ENCODE measurements at places on chromosomes 1 and 21.

- DNase-seq: no peak
Measured at GRCh38 chr1:66413136-66413837, 120.7 kb upstream of the SGIP1 start.

DNA sequence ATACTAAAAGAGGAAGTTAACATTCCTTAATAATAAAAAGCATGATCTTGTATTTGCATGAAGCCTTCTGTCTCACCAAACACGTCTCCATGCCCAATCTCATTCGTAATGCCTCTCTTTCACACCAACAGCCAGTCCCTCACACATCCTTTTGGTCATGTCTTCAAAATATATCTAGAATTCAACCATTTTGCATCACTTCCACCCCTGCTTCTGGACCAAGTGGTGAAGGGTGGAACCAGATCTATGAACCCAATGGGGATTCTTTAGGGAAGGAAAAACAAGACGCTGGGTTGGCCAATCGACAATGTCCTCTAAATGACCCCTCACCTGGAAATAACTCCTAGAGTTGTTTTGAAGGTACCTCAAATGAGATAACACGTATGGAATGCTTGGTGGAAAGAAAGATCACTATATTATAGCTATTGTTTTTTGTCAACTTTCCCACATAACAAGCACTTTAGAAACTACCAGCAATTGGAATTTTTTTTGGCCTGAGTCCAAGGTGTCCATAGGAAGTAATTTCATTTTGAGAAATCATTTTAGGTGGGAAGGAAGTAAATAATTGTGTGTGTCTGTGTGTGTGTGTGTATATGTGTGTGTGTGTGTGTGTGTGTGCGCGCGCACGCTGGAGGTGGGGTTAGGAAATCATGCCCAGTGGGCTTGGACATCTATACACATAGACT is at the start of gene KCNA10:
KCNA10 (minus strand) TSS at position 51 of the 686 bp plus-strand sequence. CDS start 388 bp downstream, outside the sequence.
- DNase-seq: no peak

GRCh38 chr1:80468356-80468755 is 1332.4 kb upstream of the ADGRL2 start:
- no peak for DNase-seq

DNA sequence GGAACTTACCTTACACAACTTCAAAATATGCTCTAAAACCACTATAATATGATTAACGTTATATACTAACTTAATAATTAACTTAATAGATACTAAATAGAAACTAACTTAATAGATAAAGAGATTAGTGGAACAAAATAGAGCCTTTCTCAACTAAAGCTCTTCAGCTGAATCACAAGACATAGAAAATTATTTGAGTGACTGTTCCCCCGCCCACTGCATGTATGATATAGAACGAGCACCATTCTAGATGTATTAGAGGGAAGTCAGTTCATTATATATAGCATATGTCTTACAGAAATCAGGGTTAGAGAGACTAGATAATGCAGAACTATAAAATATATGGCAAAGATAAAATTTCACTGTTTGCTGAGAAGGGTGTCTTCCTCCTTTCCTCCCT is 16.3 kb downstream of the LYPLAL1 start:
- no peak for DNase-seq

DNA sequence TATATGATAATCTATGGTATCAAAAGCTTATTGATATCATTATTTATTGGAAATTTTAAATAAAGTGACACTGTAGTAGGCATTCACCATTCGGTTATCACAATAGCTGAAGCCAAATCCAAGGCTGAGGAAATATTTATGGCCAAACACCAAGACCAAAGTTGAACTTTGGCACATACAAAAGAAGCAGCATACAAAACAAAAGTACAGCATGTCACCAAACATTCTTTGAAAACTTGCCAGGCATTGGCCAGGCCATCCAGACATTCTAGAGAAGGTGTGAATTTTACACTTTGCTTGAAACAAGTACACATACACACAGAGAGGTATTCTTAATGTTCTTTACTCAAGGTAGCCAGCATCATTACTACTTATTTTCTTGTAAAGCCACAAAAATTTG is 544.4 kb upstream of the CXADR start:
- no peak for DNase-seq

GRCh38 chr1:171801487-171801891 is 20.0 kb downstream of the METTL13 start:
- no peak for DNase-seq

DNA sequence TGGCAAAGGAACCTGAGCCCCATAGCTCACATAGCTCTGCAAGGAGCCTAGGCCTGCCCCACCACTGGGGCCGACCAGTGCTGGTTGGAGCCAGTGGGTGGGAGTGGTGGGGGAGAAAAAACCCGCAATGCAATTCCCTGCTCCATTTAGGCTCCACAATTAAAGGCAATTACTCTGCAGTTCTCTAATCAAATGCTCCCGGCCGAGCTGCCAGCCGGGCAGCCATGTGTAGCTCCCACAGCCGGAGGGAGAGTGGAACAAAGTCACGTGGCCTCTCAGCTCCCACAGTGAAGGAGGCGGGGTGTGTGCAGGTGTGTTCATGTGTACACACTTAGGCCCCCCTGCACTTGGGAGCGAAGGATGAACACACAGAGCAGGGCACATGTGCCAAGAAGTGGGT is 81.6 kb downstream of the KIRREL1 start:
- DNase-seq: no peak

DNA sequence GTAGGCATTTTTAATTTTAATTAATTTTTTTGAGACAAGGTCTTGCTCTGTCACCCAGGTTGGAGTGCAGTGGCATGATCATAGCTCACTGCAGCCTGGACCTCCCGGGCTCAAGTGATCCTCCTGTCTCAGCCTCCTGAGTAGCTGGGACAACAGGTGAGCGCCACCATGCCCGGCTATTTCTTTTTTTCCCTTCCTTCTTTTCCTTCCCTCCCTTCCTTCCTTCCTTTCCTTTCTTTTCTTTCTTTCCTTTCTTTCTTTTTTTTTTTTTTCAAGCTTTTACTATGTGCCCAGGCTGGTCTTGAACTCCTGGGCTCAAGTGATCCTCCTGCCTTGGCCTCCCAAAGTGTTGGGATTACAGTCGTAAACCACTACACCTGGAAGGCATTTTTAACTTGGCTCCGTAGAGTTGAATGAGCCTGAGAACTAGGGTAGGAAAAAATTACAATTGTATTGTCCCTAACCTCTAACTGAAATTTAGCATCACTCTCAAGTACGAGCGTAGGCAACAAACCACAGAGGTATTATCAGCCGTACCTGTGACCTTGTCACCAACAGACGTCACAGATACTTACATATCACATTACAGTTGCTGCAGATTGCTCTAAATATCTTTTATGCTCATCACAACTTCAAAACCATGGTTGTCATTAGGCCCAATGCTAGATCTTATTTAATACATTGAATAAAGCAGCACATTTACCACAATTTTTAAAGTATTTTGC is 8.0 kb downstream of the RUNX3 start:
- DNase-seq: no peak

- DNase-seq: no peak
Measured at GRCh38 chr21:34968414-34969333, 80.4 kb downstream of the RUNX1 start.

DNA sequence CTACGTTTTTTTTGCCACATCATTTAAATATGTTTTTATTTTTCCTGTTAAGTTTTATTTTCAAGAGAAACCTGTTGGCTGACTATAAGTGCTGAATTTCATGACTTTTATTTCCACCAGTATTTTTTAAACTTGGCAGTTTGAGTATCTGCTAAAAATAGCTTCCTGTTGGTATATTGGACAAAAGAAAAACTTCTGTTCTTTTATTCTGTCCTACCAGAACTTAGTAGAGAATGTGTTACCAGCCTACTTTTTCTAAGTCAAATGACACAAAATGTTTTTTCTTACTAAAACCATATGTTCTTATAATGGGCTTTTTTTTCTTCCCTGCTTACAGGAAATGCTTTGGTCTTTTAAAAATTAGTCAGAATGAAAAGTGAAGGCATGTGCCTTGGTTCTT is 7.6 kb downstream of the DR1 start:
- no peak for DNase-seq

GRCh38 chr1:70843452-70843851 is 204.2 kb downstream of the PTGER3 start:
- no peak for DNase-seq

DNA sequence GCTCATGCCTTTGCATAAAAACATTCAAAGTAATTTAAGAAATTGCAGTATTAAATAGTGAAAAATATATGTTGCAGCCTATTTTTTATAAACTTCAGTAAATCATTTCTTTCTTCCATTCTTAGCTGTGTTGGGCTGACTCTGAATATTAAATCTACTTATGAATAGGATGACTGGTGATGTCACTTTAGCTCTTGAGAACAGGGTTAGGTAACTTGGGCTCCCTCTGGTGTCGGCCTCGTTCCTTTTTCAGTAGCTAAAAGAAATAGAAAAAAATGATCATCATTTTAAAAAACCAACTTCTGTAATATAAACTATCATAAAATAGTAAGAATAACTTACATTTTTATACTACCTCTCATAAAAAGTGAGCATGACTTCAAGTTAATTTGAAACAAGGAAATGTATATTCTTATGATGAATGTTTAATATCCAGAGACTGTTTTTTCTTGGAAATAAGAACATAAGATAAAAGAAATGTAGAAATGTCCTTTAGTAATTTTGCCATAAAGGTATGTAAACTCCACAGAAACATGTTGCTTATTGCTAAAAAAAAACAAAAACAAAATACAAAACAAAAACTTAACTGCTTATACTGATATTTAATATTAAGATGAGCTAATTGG is 26.8 kb upstream of the NCAM2 start:
- DNase-seq: no peak

DNA sequence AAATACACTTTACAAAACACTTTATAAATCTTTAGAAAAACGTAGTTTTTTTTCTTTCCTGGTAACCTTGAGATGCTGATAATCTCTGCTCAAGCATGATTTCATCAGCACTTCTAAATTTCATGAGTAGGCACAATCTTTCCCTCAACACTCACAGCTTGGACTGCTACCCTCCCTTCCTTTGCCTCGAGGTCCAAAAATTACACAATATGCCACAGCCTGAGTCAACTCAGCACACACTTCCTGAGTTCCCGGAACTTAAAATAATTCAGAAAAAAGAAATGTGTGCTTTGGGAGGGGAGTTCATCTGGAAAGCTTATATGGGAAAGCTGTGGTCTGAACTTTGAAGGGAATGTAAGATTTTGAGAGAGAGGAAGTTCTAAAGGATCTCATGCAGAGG is 5.9 kb downstream of the CLCA2 start:
- DNase-seq: no peak

- DNase-seq: no peak
Measured at GRCh38 chr1:34842952-34843371, 16.6 kb downstream of the SMIM12 start.

DNA sequence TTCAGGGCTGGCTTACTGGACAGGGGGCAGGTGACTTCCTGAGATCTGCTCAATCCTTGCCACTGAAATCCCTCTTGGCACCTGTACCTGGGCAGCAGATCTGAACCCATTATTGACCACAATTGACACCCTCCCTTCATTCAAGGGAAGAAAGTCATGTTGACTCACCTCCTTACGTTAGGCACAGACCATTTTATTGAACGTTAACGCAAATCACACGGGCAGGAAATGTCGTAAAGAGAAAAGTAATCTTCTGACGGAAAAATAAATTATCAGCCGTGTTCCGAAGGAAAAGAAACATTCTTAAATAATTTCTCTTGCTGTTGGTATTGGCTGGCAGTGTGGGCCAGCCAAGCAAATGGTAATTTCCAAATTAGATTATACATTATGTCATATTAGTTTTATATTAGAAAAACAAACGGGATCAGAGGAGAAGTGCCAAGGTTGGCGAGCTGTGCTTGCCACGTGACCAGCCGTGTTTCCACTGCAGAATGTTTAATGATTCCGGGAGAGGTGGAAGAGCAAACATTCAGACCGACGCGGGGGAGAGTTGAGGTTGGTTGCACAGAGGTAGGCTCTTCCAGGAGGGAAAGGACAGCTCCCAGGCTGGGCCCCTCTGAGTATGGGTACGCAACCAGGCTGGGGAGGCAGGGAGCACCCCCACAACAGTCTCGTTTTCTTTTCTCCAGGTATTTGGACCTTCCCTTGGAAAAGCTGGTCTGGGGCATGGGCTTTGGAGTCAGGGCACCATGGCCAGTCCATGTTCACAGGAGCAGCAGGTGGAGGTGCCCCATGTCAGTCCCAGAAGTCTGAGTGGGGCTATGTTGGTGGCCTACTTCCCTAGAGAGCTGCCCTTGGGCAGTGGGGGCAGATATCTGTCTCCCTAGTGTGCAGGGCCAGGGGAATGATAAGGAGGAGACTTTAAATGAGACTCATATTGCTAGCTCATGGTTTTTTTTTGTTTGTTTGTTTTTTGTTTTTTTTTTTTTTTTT is 121.1 kb downstream of the FOXD2 start:
- DNase-seq: no peak

DNA sequence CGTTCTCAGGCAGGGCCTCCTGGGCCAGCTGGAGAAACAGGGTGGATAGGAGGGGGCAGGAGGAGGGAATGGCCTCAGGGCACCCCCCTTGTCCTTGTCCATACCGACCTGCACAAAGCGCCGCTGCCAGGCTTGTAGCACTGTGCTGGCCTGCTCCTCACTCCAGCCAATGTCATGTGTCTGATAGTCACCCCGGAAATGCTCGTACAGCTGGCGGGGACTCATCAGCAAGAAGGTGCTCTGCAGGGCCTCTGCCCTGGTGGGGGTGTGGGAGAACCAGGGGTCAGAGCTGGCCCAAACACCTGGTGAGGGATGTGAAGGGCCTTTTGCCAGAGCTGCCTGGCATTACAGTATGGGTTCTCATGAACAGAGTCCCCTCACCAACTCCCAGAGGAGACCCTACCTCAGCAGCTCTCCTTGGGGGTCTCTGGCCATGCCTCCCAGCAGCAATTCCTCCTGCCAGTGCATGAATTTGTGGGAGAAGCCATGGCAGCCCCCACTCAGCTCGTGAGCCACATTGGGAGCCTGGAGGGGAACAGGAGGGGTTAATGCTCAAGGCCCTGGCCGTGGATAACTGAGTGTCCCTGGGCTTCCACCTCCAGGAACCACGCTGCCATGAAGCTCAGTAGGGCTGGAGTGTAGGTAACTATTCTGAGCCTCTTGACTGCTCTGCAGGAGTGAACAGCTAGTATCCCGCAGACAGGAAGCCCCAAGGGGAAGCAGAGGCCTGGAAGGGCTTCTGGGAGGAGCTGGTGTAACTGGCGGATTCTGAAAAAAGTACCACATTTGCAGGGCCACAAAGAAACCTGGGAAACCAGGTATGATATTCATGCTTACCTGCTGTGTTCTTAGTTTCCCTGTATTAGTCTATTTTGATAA is 13.3 kb downstream of the PTCH2 start:
- DNase-seq: no peak

DNA sequence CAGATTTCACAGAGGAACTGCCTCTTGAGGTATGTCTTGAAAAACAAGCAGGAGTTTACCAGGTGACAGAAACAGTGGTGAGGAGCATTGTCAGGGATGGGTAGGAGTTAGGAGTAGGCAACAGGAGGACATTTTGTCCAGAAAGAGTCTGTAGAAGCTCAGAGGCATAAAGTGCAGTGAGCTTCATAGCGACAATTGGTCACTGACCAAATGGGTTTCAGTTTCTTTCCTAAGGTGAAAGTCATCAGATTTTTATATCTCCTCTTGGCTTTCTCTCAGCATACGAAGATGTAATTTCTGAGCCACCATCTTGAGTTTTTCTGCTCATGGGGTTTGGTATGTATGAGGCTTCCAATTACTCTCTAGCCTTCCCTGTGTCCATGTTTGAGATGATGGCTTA is 29.3 kb upstream of the FASLG start:
- no peak for DNase-seq
